Mesenteric fat pad (tissue), 1 donor: ENCODE measurements at places on chromosomes 1 and 21. TPM values are rescaled to one million over a fixed set of nuclear protein-coding genes. Genes with fewer than 3 reads are reported as not detected.
A peak's percentile ranks its signal among the peaks of the same experiment; 100 is the strongest.

DNA sequence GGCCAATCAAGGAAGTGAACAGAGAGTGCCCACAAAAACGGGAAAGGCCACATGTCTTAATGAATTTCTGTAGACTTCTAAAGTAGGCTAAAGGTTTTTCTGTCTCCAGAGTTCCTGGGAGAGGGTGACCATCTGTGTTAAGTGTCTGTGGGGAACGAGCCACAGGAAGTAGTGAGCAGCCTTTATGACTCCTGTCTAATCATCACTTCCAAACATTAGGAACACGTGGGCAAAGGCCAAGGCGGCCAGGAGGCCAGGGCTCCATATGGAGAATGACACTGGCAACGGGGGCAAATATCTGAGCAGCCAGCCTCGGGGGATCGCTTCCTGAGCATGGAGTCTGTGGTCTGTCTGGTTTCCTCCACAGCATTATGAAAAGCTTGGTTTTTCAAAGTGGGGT lies 7.1 kb downstream of the FAM89A start:
- no peak for DNase-seq

The LINGO4 gene
- total RNA-seq, result not detected

DNA sequence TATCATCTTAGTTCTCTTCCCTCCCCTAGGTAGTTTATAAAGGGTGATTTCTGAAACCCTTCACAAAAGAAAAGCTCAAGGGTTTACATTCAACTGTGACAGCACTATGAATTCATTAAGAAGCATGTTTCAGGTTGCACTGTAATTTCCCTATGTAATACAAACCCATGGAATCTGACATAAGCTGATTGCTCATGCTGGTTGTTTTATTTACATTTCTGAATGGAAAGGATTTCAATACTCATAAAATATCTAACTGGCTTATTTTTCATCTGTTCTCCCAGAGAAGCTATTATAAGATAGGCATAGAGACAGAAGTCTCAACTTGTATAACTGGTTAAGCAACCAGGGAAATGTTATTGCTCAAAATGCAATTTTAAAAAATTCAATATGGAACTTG lies 20.5 kb downstream of the WNT2B start:
- no peak for DNase-seq

The KIAA1614 gene
- total RNA-seq, result 3.1 TPM

GRCh38 chr1:172775606-172776005 lies 116.7 kb downstream of the FASLG start:
- no peak for DNase-seq

DNA sequence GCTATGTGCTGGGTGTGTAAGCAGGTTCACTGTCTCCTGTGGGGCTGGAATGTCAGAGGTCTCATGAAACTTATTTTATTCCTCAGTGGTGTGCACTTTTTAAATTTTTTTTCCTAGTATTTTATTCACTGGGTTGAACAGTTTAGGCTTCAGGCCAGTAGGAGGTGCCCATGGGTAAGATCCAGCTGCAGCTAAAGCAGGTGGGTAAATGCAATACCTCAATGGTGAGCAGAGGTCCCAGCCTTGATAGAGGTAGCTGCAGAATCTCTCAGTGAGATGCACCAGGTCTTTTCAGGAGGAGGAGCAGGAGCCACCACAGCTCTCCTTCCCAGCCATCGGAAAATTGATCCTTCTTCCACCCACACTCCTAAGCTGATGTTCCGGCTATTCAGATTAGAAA lies 12.6 kb upstream of the OR6N2 start:
- no peak for DNase-seq

DNA sequence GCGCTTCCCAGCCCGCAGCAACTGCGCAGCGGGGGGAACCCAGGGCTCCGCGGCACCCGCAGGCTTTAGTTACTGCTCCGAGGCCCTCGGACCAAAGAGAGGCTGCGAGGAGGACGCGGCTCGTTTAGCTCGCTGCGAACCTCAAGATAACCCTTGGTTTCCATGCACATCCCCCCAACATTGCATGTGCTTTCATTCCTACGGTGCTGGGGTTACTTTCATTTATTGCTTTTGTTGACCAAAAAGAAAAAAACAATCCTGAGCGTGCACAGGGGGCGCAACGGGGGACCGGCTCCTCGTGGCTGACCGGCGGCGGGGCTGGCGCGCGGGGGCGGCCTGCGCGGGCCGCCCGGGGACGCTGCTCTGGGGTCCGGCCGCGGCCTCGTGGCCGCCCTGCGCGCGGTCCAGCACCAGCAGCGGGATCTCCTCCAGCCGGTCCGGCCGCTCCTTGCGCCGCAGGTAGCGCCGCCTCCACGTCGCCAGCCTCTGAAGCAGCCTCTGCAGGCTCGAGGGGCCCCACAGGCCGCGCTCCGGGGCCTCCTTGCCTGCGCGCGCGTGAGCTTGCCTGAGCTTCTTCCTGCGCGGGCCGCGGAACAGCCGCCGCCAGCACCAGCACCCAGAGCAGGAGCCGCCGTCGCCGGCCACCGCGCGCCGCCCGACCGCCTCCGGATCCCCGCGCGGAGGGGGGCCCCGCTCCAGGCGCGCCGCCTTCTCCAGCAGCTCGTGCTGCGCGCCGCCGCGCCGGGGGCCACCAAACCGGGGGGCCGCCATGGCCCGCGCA lies 77.4 kb downstream of the DESI2 start:
- DNase-seq, result peak; percentile 87

The MAP3K21 gene
- 0.96 TPM for total RNA-seq

The SLC1A7 gene
- 0.42 TPM for total RNA-seq

- DNase-seq, result no peak
Observed at GRCh38 chr1:63903947-63904610, 130.3 kb downstream of the ROR1 start.

DNA sequence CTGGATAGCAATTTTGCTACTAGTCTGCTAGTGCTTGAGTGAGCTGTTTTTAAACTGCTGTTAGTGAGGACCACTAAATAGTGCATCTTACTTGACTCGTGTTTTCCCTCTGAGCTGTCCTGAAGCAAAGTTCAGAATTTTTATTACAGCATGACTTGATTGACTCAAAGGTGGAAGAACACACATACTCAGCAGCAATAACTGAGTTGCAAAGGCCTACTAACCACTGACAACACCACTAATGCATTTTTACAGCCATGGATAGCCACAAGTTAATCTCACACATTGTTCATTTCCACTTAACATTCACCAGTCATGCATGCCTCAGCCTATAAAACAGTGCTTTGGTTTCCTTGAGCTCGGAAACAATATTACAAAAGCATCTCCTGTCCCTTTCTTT lies 148.7 kb downstream of the RUNX1 start:
- DNase-seq, result no peak

The DOCK7 gene
- 47.1 TPM for total RNA-seq

The MYCL gene
- 0.32 TPM for total RNA-seq

DNA sequence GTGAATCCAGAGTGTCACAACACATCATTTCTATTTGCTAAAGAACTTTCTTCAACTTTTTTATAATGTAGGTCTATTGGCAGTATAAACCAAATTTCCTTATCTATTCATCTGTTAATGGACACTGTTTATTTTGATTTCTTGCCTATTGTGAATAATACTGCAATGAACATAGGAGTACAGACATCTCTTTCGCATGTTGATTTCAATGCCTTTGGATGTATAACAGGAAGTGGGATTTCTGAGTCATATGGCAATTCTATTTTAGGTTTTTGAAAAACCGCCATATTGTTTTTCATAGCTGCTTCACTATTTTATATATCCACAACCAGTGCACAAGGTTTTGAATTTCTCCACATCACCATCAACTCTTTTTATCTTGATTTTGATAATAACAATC lies 198.7 kb downstream of the KCNT2 start:
- DNase-seq, result no peak

DNA sequence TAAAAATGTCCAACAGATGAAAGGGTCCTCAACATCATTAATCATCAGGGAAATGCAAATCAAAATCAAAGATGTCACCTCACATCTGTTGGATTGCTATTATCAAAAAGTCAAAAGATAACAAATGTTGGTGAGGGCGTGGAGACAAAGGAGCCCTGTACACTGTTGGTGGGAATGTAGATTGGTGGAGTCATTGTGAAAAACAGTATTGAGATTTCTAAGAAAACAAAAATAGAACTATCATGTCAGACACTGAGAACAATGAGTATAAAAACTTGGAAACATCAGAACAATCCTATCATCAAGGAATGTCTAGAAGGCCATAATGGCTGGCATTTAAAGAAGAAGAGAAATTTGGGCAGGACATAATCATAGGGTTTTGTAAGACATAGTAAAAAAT lies 209.2 kb upstream of the PTGFR start:
- no peak for DNase-seq

The CNIH3 gene
- total RNA-seq, result 3.0 TPM

- DNase-seq, result no peak
Observed at GRCh38 chr1:191629836-191630235, 528.4 kb upstream of the RGS18 start.

DNA sequence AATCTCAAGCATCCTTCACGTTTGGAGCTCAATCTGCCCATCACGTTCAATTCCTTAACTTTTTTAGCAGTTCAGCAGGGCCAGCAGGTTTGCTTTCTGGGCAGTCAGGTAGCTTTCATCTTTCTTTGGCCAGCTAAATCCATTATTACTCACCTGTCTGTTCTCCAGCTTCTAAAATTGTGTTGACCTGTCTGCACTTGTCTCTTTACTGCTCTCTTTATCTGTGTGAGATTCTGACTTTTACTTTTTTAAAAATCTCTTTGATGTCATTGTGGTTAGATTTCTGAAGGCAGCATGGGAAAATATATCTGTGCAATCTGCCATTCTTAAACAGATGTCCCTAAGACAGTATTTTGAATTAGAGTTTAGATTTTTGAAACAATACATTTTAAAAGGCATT lies 24.9 kb upstream of the CYYR1 start:
- no peak for DNase-seq

GRCh38 chr1:91777196-91777595 lies 108.8 kb downstream of the TGFBR3 start:
- DNase-seq, result no peak

GRCh38 chr21:37744551-37744950 lies 171.7 kb downstream of the KCNJ6 start:
- DNase-seq, result no peak

DNA sequence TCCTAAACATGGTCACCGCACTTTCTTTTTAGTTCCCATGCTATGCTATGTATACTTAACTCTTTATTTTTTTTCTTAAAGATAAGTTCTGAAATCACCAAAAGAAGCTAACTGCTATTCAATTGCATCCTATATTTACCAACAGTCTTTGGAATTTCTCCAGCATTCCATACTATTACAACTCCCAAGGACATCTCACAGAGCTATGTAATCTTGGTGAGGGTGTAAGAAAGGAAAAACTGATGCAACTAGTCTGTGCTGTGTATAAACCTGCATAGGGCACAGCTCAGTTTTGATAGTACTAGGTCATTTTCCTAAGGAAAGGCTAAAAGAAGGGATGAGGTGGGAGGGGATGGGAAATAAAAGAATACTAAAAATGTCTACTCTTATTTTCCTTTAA lies 78.0 kb downstream of the PTPN14 start:
- no peak for DNase-seq

The CA6 gene
- not detected for total RNA-seq

GRCh38 chr1:216422821-216423520 lies at the start of gene USH2A:
USH2A (minus strand) TSS chr1:216423448; CDS start chr1:216422336, 1,112 bp downstream.
- no peak for DNase-seq

The PRRC2C gene
- total RNA-seq, result 139 TPM

- no peak for DNase-seq
Observed at GRCh38 chr21:29248124-29248523, 50.6 kb upstream of the BACH1 start.

DNA sequence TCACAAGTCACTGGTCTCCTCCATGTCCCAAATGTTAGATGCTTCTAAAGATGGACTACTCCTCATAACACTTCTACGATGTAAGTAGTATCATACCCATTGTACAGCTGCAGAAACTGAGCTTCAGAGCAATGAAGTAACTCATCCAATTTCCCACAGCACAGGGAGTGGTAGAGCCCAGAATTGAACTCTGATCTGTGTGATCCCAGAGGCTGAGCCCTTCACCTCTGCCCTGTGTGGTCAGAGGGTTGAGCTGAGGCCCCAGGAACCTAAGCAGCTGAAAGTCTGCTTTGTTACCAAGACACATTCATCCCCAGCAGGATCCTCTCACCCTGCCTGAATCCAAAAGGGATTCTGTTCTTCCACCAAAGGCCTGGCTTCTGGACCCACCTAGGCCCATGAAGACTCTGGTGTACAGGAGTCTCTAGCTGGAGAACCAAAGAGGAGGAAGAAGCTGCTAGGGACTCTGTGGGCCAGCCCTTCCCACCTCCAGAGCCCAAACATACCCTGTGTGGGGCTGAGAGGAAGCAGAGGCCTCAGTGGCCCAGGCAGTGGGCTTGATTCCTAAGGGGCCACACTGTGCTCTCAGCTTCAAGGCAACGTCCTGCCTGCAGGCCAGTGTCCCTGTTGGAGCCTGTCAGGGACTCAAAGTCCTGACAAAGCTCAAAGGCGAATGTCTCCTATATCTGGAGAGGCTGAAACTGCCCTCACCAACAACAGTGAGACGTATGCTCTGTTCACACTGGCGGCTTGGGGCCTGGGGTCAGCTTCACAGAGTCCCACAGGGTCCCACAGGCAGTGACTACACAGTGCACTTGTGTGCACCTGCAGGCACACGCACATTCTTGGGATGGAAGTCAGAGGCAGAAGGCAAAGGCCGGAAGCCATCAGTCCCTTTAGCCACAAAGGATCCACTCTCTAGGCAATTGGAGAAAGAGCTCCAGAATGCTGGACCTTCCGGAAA lies 40.4 kb upstream of the SLC30A1 start:
- no peak for DNase-seq

- no peak for DNase-seq
Observed at GRCh38 chr21:29641635-29642550, 297.9 kb downstream of the GRIK1 start.

DNA sequence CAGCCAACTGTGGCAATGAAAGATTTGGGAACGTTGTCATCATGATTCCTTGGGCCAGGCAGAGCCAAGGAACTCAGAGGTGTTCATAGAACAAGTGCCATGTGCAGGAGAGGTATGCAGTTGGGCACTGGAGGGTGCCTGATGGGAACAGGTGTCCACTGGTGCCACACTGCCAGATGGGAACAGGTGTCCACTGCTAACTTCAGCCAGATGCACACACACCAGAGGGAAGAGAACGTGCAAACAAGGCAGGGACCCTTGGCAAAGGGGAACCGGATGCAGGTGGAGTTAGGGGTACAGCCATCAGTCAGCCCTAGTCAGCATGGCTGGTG lies 13.5 kb downstream of the OLFML2B start:
- no peak for DNase-seq

The BRINP3 gene
- not detected for total RNA-seq

DNA sequence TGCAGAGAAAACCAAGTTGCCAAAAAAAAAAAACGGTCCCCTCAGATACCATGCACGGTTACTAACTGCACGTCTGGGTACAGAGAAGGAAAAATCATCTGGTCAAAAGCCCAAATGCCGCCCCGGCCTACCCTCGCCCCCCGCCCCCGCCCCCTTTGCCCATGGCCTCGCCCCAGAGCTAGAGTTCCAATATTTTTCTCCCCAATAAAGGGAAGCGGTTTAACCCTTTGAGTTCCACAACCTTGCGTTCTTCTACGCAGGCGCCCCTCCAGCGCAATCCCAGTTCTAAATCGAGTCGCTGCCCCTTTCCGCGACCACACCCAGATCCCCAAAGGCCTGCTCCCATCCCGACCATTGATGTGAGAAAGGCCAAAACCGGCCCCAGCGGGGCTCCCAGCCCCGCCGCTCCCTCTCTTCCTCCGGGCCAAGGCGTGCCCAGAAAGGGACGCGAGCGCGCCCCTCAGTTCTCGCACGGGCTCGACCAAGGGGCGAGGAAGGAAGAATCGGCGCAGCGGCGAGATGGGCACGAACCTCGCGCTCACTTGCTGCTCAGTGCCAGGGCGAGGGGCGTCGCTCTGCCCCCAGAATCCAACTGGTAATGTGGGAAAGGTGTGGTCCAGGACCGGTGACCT lies 797 bp downstream of the WDR47 start:
- peak; percentile 80 for DNase-seq

The OLIG2 gene
- total RNA-seq, result not detected

- DNase-seq, result no peak
Observed at GRCh38 chr1:76054359-76054758, 20.2 kb upstream of the ST6GALNAC3 start.

The AIM2 gene
- total RNA-seq, result 0.74 TPM
